DMS 273 treated with DMSO at 0.1 percent for 48 hours (cell line): ENCODE measurements at places on chromosomes 5 and 9.

DNA sequence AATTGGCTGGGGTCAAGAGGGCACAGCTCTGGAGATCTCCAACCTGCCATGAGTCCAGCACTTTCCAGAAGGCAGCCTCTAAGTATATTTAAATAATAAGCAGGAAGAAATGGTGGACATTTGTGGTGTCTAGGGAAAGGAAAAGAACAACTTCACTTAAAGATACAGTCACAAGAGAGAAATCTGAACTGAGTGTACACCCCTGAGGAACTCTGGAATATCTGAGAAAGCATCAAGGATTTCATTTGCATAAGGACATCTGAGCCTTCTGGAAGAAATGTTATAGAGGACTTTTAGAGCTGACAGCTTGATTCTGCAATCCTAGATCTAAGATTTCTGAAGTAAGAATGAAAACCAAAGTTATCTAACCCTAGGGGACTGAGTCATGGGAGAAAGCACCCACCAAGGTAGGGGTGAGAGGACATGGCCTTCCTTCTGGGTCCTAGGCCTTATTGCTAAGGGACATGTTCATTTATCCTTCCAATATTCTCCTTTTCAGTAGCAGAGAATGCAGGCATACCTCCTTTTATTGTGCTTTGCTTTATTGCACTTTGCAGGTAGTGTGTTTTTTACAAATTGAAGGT is 253.4 kb upstream of the SLC24A2 start:
- DNase-seq: no peak

DNA sequence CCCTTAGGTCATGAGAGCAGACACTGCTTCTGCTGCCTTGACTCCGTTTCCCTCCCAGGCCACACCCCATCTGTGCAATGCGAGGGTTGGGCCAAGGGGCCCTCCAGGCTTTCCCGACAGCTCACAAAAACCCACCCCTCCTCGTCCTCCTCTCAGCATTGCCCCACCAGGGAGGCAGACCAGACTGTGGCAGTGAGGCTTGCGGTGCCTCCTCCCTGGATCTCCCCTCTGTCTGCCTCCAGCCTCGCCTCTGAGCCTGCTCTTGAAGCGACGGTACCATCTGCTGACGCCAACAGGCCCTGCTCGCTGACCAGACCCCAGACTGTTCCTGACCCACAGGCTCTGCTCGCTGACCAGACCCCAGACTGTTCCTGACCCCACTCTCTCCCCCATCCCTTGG is 99.2 kb upstream of the CACNA1B start:
- DNase-seq: no peak

DNA sequence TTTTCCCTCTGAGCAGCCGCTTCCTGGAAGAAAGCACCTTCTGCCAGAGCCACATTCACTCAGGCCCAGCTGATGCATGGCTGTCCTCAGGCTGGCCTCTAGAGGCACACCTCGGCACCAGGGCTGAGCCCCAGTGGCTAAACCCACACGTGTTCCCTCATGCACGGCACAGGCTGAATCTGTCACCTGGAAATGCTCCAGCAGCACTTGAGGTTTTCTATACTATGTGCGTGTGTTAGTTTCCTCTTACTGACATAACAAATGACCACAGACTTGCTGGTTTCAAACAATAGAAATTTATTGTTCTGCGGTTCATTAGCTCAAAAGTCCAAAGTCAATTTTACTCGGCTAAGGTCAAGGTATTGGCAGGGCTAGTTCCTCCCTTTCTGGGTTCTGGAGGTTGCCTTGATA is 141.4 kb downstream of the LRRC70 start:
- DNase-seq: no peak

DNA sequence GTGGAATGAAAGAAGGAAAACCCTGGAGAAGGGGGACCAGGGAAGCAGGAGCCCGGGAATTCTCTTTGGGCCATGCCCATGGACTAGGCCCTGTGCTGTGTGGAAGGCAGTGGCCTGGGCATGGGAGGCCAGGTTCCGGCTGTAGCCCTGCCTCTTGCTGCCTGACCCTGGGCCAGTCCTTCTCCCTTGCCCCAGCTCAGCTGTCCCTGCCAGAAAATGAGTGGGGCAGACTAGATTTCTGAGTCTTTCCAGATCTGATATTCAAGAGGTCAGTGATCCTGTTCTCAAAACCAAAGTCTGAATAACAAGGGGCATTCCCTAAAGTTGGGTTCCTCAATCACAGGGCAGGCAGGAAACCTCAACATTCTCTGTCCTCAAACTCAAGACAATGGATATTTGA is 24.8 kb upstream of the CORO2A start:
- no peak for DNase-seq

GRCh38 chr9:112544477-112544876 is 57.9 kb downstream of the KIAA1958 start:
- no peak for DNase-seq

DNA sequence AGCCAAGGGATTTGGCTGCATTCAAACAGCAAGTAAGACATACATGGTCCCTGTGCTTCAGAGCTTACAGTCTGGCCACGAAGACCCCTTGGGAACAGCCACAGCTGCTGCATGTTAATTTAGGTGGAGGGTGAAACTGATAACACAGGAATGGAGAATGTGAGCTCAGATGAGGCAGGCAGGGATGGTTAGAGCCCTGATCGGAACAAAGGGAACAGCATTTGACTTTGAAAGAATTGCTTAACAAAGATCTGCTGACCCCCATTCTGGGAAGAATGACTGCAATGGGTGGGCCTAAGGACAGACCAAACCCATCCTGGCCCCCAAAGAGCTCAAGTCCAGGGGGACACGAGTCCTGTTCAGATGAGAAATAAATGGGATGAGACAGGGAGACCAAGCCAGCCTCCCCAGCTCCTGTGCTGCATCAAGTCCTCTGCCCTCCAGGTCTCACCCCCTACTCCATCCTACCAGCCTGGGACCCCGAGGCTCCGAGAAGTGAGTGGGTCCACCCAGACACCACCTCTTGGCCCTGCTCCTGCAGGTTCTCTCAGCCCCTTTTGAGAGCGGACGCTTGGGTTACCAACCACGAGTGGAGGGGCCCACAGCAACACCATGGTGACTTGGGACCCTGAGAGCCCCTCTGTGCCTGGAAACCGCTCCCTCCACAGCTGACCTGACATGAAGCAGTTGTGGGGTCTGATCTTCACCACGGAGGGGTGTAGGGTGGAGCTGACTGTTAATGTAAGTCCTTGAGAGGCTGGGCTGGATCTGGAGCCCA is 50.8 kb downstream of the OLFM1 start:
- DNase-seq: no peak

- DNase-seq: no peak
Observed at GRCh38 chr9:76101491-76101890, 211.0 kb downstream of the PCSK5 start.

DNA sequence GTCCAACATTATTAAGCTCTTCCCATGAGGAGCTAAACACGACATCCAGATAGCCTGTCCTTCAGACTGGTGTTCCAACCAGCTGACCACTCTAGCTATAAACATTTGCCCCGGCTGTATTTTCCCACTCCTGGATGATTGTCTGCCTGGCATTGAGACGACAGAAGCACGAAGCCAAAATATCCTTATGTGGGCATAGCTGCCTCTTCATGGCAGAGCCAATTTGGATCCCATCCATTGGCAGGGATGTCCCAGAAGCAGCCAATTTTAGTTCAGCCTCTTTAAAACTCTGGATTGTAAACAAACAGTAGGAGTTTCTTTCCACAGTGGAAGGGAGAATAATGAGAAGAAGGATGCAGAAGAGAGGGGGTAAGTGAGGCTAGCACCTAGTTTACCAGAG is 507.6 kb downstream of the CETN3 start:
- DNase-seq: no peak

DNA sequence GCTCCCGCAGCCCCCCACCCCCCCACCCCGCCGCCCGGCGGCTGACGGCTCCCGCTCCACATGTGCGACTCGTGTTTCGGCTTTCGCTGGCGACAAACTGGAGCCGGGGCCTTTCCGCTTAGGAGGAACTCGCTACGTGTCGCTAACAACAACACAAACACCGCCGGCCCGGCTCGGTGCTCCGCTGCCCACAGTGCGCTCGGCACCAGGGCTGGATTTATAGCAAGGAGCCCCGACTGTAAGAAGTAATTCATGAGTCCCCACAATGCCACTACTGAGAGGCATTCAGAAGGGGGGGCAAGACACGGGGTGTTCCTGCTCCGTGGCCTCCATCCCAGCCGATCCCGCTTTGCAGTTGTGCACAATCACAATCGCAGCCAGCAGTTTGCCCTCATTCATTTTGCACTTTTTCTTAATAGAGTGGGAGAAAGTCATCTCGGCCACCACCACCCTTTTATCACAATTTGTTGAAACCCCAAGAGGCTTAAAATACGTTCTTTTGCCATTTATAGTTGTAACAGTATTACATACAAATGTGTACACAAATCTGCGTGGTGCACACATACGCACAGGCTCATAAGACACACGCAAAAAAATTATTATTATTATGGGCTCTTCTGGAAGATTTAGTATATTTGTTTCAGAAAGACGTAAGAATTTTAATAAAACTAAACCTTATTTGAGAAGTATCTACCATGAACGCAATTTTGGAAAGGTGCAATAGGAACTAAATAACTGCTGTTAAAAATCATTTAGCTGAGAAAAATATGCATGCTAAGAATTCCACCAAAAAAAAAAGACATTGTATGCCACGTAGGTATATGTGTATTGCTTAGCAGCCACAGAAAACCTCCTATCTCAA is 48.1 kb downstream of the EBF1 start:
- DNase-seq: no peak

- DNase-seq: no peak
Observed at GRCh38 chr9:88481933-88482332, 53.0 kb upstream of the NXNL2 start.

DNA sequence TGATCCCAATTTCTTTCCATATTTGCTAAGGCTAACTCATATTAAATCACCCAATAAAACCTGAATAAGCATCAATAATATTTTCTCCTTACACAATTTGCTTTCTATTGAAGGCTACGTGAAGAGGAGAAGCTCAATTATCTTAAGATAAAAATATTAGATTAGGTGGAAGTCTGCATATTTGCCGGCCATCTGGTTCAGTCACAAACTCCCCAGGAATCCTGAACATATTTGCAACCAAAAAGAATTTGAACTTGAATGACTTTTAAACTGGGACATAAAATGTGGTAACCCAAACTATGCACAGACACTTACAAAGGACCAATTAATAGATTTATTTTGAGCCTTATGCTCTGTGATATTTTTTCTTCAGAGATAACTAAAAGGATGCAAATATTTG is 92.3 kb downstream of the HAPLN1 start:
- no peak for DNase-seq

DNA sequence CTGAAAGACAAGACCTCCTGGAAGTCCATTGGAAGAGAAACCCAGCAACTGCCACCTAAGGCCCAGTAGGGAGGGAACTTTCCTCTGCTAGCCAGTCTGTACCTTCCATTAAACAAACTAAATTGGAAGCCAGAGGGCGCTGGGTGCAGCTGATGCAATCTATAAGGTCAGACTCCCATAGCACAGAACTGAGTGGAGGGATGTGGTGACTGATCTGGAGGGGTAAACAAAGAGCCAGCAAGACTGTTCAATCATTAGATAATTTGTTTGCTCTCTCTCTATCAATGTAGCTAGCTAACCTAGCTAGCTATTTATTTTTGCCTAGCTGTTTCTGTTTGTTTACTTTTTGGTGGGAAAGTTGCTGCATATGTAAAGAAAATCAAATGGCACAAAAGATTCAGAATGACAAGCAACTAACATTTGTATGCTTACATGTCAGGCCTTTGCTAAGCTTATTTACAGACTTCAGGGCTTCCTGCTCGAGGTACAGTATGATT is 291.8 kb upstream of the DAB2 start:
- no peak for DNase-seq

- DNase-seq: no peak
Observed at GRCh38 chr5:57175551-57176309, 1.9 kb downstream of the GPBP1 start.

DNA sequence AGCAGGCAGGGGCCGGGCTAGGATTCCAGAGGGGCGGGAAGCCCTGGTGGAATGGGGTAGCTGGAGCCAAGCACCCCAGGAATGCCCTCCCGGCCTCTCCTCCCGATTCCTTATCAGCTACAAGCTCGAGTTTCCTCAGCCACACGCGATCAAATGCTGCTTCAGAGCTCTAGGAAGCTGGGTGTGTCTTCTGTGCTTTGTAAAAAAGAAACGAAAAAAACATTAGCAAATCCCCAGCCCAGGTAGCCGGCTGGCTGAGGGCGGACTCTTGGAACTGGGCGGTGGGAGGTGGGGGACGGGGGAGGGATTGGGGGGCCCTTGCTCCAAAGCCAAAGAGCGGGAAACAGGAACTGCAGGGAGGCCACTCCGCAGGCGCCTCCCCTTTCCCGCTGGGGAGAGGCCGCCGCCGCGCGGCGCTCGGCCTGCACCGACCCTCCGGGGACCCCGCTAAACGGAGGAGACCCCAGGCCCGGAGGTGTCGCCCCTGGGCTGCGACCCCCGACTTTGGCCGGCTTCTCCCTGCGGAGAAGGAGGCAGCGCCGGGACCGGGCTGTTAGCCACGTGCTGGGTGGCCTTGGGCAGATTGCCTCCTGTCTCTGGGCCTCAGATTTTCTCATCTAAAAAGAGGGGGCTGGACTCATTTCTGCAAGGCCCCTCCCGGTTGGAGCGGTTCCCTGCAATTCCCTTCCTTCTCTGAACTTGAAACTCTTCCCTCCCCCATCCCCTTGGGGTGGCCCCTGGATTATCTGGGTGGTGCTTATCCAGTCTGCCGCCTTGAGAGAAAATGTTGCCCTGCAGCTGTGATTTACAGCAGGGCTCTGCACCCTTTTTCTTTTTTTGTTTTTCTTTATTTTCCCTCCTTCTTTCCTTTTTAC is 40.9 kb upstream of the FABP6 start:
- no peak for DNase-seq

- peak; percentile 20 for DNase-seq
Observed at GRCh38 chr5:31854181-31855133, 215.5 kb downstream of the PDZD2 start.

DNA sequence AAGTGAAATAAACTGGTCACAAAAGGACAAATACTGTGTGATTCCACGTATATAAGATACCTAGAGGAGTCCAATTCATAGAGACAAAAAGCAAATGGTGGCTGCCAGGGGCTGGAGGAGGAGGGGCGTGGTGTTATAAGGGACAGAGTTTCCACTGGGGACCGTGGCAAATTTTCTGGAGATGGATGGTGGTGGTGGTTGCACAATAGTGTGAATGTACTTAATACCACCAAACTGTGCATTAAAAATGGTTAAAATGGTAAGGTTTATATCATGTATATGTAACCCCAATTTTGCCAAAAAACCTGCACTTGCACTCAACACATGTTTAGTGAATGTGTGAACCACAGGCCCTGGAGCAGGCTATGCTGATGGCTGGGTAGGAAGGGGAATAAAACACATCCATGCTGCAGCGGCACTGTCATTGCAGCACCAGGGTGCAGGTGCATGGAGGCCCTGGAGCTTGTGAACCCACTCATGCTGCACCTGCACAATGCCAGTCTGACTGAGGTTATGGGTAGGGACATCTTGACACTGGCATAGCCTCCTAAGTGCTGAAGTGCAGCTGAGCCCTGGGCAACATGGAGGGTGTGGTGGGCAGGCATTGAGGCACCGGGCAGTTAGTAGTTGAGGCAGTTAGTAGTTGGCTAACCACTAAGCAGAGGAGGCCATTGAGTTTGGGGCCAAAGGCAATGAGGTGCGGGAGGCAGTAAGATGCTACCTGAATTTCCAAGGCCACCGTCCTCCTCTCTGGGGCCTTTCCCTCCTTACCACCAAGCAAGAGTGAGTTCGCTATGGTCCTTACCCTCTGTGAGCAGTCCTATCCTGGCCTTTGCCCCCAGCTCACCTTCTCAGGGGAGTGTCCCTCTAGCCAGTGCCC is 3.5 kb upstream of the PHF2 start:
- DNase-seq: no peak

GRCh38 chr9:99029083-99029645 is 75.7 kb upstream of the TGFBR1 start:
- no peak for DNase-seq

GRCh38 chr5:83636156-83636555 is 84.5 kb downstream of the HAPLN1 start:
- no peak for DNase-seq
